ENCODE measurements at places on chromosomes 5 and 9.

DNA sequence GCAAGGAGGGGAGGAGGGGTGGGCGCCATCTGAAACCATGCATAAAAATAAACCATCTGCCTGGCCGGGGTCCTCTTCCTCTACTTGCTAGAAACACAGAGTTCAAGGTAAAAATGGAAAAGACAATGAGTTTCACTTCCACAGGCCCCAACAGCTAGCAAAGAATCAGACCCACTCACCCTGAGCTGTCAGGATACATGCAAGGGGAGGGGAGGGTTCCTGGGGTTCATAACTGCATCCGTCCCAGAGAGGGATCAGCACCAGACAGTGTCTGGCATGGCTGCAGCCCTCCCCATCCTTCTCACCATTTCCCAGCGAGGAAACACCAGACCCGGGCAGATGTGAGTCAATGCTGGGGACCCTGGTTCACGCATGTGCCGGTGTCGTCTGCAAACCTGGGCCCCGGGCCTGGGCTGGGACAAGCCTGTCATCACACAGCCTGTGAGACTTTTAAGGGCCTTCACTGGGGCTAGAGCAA, 55.4 kb downstream of the SEMA4D start:
- DNase-seq = no peak

GRCh38 chr5:9430306-9430705, 115.6 kb downstream of the SEMA5A start:
- no peak for DNase-seq

- no peak for DNase-seq
Measured at GRCh38 chr5:74328221-74328630, 312.3 kb downstream of the ENC1 start.

DNA sequence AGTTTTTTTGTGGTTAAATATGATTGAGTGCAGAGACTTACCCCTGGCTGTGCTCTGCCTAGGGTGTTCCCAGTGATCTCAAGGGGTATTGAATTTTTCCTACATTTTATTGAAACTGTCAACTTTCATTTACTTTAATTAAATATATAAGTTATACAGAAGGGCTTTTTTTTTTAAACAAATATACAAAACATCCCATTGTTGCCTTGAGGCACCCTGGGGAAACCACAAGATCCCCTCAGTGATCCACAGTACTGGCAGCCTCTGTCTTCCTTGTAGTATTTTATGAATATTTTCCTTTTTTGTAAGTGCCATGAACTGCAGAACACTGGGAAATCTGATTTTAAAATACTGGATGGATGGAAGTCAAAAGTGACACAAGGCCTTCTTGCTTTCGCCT, 123.7 kb downstream of the TLE1 start:
- DNase-seq = no peak

DNA sequence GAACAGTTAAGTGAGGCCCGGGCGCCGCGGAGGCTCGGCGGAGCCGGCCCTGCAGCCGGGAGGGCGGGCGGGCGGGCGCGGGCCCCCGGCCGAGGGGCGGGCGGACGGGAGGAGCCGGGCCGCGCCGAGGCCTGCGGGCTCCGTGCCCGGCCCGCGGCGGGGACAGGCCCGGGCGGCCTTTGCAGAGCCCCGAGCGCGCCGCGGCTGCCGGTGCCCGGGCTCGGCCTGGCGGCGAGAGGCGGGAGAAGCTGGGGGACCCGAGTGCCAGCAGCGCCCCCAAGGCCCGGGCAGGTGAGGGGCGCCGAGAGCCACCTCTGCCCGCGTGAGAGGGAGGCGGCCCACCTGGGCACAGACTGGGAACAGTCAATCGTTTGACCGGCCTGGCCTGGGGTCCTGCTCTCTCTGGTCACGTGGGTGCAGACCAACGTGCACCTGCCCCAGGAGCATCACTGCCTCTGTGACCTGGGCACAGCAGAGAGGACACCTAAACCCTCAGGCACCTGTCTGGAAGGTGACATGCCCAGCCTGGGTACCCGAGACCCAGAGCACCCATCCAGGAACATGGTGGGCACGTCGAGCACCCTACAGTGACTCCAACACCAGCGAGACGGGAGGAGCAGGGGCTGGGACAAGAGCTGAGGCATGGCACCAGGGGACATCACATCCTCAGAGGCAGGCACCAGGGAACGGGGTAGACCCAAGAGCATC, 531 bp downstream of the MVB12B start:
- no peak for DNase-seq

DNA sequence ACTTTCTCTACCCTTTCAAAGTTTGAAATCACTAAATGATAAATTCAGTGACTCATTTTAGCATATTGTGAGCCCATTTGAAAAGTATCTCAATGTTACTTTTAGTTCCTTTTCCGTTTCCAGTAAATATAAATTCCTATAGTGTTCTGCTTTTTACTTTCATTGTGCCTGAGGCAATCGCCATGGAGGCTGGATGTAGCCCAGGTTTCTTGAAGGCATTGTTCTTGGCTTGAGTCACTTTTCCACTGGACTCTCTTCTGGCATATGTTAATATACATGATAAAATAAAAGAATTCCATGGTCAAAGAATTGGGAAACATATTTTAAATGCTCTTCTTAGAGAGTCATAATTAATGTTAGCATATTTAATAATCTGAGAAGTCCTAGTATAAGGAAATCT, 327.0 kb downstream of the IZUMO3 start:
- no peak for DNase-seq

DNA sequence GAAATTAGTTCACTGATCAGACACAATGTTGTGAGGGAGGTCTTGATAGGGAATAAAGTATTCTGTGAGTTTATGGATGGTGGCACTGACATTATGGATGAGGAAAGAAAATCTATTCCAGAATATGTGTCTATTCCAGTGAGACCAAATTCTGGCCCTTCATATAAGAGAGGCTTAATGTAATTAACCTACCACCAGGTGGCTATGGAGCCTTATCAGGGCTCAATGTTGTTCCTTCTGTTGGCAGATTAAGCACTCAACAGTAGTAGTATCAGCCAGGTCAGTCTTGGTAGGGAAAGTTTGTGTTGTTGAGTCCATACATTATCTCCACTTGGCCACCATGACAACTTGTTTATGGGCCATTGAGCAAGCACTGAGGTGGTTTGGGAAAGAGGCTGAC, 41.7 kb upstream of the BARX1 start:
- DNase-seq = no peak

DNA sequence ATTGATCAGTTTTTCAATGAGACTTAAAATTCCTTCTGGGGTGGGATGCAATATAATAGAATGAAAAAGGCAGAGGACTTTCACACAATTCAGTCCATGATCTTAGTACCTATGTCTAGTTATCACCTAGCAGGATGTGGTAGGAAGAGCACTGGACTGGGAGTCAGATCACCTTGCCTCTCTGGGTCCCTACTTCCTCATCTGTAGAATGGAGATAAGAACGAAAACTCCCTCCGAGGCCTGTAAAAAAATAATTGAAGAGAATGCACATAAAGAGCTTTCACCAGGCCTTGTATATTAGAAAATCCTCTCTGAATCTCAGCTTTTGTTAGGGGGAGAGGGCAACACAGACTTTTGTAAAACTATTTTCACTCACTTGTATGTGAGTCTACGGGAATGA, 681 bp upstream of the TMEFF1 start:
- no peak for DNase-seq

DNA sequence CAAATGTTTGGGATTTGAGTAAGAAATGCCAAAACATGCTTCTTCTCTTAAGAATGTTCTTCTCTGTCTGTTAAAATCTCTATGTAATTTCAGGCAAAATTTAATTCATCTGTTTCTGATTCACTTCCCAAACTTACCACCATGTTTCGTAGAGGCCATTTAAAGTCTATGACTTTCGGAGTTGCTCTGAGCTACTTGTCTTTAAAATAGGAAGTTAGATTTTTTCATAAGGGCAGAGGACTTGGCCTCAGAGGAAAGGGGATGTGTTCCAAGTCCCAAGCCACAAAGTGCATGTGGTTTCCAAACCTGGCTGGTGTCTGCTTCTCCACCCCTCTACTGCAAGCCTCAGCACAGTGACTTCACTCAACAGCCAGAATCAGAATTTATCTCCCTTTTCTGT, 111.3 kb upstream of the ADRA1B start:
- no peak for DNase-seq
